ENCODE measurements at places on chromosomes 16 and 17.

DNA sequence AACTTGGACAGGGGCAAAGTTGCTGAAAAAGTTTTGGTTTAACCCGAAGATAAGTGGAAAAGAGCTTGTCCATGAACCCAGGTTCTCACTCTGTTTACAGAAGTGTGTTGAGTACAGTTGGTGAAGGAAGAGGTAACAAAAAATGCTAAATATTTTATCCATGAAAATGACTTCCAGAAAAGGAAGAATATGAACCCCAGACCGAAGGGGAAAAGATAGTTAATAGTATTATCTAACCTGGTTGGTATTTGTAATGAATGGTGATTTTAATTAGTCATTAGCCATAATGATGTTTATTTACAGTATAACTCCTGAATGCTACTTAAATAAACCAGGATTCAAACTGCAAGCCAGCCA, 574 bp upstream of the TMEM106A start:
- DNase-seq = no peak

GRCh38 chr17:57697891-57698711, 47.0 kb downstream of the CCDC182 start:
- no peak for DNase-seq

DNA sequence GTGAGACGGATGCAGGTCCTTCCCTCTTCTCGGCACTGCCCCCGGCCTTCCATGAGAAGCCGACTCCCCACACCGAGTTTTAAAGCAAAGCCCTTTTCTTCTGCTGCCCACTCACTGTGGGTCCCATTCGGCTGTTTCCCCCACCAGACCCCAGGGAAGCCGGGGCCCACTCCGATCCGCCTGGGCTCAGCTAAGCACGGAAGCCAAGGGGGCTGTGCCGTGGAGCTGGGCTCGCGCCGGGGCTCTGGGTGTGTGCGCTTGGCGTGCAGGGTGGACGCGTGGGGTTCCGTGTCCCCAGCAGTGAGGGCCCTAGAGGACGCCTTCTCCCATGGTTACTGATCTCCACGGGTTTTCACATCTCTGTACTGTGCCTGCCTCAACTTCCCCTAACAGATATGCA, 68.5 kb downstream of the KLHDC4 start:
- DNase-seq = no peak

DNA sequence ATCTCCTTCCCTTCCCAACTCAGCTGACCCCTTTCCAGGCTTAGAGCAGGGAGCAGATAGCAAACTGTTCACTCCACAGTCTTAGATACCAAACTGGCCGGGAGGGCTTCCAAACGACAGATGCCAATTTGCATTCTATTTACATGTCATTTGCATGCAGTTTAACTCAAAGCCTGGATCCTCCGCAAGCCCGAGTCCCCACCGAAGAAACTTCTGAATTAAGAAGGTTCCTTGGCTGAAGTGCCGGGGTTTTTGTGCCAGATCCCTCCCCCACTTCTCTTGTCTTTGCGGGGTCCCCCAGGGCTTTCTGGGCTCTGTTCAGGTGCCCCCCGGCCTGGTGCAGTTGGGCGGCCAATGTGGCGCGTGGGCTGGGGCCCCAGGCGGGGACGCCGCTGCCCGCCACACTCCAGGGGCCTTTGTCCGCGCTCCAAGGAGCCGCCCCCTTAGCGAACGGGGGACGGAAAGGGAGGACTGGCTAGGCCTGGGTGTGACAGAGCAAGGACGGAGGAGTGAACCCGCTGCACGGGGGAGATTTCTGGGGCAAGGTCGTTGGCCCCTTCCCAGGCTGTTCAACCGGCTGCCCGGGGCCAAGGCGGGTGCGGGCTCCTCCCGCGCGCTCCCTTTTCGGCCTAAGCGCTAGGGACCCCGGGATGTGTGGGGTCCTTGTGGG, 1.2 kb downstream of the GPRC5B start:
- peak; percentile 35 for DNase-seq

GRCh38 chr17:31564291-31564690, 172.8 kb downstream of the RAB11FIP4 start:
- no peak for DNase-seq

- no peak for DNase-seq
Observed at GRCh38 chr17:36812762-36813161, 124.5 kb upstream of the LHX1 start.

DNA sequence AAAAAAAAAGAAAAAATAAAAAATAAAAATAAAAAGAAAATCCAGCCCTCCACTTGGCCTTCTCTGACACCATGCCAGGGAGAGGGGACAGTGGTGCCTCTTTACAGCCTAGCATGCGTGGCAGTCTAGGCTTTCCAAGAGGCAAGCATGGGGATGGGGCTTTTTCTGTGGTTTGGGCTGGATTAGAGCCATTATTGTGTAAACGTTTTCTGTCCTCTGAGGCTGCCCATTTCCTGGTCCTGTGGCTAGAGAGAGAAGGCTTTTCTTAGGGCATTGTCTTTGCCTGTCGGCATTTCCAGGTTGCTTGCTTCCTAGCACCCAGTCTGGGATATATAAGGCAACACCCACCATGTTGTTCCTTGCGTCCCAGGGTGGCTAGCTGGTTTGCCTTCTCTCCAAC, 2.7 kb upstream of the DHRS7B start:
- DNase-seq = no peak

- DNase-seq = no peak
Observed at GRCh38 chr16:18799500-18799899, 1.8 kb downstream of the ARL6IP1 start.

DNA sequence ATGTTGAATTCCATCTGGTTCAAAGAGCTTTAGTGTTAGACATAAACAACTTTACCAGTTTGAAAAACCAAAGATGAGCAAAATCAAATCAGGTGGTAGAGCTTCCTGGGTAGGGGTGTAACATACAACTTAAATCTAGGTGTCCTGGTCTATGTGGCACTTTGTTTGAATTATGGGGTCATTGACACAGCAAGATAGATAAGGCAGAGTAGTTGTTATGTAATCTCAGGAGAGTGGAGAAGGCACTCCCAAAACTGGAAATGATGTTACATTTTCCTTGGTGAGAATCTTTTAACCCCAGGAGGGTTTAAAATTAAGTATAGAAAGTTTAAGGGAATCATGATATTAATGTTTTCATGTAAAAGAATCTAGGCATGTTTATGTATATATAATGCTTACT, 31.9 kb downstream of the CCDC42 start:
- no peak for DNase-seq

- no peak for DNase-seq
Observed at GRCh38 chr16:22816475-22816874, 2.5 kb downstream of the HS3ST2 start.

GRCh38 chr16:68786685-68787418, 49.8 kb downstream of the CDH1 start:
- DNase-seq = no peak

DNA sequence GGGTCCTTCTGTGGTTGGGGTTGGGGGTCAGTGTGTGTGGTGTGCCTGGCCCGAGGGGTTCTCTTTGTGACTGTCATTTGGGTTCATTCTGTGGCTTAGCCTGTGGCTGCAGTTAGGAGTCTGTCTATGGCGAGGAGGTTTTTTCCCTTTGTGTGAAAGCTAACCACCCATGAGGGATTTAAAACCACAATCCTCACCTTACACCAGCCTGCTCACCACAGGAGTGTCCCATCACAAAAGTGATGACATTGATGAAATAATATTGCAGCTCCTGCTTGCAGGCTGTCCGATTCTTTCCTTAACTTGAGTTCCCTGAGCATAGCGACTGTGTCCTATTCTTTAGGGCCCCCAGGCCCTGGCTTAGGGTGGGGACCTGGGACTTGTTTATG, 113.6 kb downstream of the RAP1GAP2 start:
- DNase-seq = no peak

GRCh38 chr16:27217256-27217655, 13.9 kb downstream of the KDM8 start:
- no peak for DNase-seq

DNA sequence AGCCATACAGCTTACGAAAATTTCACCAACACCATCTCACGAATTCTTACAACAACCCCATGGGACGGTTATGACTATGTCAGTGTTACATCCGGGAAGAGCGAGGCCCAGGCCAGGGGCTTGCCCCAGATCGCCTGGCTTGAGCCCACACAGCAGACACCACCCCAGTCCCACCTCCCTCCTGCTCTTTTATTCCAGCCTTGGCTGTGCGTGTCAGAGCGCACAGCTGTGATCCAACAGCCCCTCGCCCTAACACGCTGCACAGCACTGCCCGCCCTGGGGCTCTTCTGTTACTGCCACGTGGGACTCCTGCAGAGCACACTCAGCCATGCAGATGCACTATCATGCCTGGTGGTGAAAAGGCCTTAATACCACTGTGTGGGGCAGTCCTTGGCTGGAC, 127.9 kb downstream of the ENGASE start:
- DNase-seq = no peak

- DNase-seq = no peak
Observed at GRCh38 chr17:55120651-55121050, 144.1 kb upstream of the HLF start.

GRCh38 chr16:24731722-24732419, 2.4 kb downstream of the TNRC6A start:
- DNase-seq = no peak

GRCh38 chr16:20611975-20612481, 35.9 kb upstream of the ACSM2B start:
- DNase-seq = no peak

GRCh38 chr16:47047524-47048203, 74.2 kb upstream of the DNAJA2 start:
- DNase-seq = no peak

DNA sequence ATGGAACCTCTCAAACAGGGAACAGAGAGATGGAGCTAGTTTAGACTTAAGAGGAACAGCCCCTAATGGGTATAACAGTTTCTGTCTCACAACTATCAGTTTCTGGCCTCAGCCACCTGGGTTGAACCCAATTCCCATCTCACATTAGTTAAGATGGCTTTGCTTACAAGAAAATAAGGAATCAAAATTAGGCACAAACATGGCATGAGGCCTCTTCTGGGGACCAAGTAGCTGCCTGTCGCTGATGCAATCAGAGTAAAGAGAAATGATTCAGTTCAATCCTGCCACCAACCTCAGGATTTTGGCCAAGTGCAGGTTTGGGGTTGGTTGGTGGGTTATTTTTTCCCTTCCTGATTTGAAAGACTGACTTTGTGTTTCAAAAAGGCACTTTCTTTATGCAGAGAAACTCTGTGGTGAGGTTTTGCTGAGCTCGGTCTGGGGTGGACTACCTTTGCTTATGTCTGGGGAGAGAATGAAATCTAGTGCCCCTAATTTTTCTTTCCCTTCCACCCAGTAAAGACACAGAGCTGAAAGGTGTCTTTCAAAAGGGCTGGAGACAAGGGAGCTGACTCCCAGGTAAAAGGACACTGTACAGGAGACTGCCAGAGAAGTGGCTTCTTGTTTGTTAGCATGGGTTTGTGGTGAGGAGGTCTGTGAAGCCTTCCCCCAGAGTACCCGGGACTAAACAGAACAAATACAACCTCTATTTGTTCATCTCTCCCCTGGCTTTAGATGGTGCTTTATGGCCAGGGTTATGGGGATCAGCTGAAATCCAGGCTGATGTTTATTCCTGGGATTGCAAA, 44.8 kb upstream of the NFAT5 start:
- no peak for DNase-seq

DNA sequence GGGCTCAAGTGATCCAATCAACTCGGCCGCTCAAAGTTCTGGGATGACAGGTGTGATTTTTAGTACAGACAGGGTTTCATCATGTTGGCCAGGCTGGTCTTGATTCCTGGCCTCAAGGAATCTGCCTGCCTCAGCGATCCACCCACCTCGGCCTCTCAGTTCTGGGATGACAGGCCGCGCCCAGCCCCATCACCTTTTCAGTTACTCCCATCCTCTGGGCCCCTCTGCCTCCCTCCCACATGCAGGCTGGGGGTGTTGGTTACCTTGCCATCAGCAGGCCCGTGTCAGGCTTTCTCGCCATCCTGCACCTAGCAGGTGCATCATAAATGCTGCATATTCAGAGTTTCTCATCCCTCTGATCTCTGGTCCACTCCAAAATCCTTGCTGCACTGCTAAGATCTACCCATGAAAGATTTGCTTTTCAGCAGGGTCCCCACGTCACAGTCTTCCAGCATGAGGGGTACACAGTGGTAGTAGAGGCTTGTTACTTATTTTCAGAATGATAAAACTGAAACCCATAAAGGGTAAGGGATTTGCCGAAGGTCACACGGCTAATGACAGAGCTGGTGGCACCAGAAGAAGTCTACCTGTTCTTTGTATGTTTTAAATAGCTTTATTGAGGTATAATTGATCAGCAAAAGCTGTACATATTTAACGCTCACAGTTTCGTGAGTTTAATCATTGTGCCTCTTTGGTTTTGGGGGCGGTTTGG, 16.6 kb downstream of the PMM2 start:
- no peak for DNase-seq

DNA sequence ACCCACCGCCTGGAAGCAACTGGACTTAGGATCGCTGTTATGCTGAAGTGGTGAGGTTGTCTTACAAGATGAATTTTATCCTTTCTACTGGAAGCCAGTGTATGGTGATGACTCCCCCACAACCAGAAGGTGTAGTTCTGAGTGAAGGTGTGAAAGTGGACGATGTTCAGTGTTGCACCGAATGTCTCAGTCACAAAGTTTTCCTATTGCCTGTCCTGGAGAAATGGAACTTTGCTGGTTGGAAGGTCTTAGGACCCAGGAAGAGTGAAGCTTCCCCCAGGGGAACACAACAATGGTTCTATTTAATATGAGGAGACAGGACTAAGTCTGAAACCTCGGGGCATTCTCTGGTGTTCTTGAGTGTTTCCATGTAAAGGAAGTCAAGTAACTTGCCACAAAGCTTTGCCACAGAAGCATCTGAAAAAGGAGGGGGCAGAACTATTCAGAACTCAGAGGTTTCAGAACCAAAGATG, 44.2 kb downstream of the USP22 start:
- no peak for DNase-seq

GRCh38 chr17:72660274-72661115, 432.0 kb downstream of the SLC39A11 start:
- DNase-seq = no peak

GRCh38 chr16:53611179-53611696, 92.4 kb downstream of the RPGRIP1L start:
- DNase-seq = no peak

DNA sequence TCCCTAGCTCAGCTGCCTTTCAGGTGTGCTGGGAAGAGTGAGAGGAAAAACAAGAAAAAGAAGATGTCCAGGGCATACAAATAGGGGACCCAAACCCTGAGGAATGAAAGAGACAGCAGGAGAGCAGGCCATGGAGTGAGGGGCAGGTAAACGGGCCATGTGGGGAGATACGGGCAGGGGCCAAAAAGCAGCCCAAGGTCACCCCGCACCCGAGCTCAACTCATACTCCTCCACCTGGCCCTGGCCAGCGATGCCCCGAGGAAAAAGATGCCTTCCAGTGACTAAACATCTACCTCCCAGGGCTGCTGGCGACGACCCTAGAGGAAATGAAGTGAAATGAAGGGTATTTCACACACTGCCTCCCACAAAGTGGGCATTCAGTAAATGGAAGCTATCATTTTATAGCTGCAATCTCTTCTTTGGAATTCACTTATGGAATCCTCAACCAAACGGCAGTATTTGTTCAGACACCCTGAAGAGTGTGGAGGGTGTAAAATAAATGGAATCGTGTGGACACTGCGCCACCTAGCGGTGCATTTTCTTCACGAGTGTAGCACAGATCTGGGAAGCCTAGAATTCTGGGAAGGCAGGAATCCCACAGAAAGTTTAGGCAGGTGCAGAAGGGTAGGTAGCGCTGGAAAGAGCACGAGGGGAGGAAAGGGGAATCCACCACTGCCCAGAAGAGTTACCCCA, 14.9 kb downstream of the ELAC2 start:
- peak; percentile 50 for DNase-seq

GRCh38 chr17:75001915-75002843, 10.3 kb upstream of the MRPL58 start:
- no peak for DNase-seq

Measured in activated T-cell treated with anti-CD3 and anti-CD28 coated beads, Interleukin-2, amount 50 U/mL, for 1 hour (primary cell).